ENCODE measurements at places on chromosomes 7 and 10.

DNA sequence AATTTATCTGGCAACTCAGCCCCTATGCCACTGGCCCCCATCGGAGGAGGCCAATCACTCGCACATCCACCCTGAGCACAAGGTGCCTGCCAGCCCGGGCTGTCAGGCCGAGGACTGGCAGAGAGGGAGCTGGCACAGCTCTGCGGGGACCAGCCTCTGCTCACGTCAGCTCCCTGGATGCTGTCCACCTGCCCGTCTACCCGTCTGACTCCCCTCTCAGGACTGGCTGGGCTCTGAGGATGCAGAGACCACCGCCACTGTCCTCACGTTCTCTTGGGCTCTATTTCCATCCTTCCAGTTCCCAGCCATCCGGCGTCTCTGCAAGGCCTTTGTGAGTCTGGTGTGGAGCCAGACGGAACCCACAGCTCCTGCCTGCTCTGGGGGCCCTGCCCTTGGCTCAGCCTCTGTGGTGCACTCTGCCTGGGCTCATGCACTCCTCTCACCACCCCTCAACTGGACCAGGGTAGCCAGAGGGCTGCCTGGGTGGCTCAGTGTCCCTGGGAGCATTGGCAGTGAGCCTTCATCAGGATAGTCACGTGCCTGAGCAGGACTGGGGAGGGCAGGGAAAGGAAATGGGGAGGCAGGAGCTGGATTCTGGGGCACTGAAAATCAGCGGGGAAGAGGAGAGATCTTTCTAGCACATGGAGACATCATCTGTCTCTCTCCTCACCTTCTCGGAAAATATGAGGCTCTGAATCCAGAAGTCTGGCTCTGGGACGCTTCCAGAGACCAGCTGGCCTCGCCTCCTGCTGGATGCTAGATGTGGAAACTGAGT is 38.0 kb upstream of the PCBD1 start:
- DNase-seq = no peak

DNA sequence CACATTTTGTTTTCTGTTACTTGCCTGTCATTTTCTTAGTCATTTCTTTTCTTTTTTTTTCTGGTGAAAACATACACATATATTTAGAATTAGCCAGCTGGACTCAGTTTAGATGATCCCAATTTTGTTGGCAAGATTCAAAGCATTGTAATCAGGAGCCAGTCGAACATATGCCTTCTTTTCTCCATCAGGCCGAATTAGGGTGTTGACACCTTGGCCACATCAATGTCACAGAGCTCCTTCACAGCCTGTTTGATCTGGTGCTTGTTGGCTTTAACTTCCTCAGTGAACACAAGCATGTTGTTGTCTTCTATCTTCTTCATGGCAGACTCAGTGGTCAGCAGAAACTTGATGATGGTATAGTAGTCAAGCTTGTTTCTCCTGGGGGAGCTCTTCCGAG is 32.6 kb downstream of the PHF14 start:
- DNase-seq = no peak

DNA sequence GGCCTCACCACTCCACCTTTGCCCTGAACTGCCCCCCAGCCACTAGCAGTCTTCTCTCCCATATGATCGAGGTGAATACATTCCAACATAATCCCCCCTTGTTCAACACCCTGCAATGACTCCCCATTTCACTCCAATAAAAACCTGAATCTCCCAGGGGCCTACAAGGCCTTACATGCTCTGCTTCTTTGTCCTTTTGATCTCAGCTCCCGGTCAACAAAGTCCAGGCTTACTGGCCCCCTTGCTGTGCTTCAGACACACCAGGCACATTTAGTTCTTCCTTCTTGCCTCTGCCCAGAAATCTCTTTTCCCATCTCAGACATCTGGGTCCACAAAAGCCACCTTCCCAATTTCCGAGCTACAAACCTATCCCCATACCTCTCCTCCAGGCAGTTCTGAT is 14.0 kb downstream of the MET start:
- no peak for DNase-seq

- DNase-seq = no peak
Observed at GRCh38 chr10:109956454-109957091, 33.3 kb upstream of the XPNPEP1 start.

DNA sequence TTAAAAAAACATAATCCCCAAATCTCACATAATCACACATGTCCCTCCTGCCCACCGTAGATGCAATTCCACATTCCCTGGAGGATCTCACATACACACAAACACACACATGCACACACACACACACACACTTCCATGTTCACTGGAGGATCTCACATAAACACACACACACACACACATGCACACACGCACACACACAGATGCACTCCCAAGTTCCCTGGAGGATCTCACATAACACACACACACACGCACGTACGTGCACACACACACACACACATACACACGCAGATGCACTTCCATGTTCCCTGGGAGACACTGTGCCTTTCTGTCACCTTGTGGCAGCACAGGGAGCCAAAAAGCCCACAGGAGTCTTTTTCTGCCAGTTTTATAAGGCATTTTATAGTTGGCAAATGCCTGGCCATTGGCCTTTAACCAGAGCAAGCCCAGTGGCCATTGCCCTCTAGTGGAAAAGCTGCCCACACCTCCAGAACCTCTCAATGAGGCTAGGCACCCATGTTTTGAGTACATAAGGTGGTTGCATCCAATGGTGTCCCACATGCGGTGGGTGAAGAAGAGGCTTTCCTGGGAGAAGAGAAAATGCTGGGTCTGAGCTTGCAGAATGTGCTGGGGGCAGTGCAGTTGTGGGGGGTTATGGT is 115.4 kb upstream of the ACBD5 start:
- DNase-seq = no peak

- DNase-seq = no peak
Observed at GRCh38 chr7:139650429-139651100, 127.1 kb downstream of the CLEC2L start.

DNA sequence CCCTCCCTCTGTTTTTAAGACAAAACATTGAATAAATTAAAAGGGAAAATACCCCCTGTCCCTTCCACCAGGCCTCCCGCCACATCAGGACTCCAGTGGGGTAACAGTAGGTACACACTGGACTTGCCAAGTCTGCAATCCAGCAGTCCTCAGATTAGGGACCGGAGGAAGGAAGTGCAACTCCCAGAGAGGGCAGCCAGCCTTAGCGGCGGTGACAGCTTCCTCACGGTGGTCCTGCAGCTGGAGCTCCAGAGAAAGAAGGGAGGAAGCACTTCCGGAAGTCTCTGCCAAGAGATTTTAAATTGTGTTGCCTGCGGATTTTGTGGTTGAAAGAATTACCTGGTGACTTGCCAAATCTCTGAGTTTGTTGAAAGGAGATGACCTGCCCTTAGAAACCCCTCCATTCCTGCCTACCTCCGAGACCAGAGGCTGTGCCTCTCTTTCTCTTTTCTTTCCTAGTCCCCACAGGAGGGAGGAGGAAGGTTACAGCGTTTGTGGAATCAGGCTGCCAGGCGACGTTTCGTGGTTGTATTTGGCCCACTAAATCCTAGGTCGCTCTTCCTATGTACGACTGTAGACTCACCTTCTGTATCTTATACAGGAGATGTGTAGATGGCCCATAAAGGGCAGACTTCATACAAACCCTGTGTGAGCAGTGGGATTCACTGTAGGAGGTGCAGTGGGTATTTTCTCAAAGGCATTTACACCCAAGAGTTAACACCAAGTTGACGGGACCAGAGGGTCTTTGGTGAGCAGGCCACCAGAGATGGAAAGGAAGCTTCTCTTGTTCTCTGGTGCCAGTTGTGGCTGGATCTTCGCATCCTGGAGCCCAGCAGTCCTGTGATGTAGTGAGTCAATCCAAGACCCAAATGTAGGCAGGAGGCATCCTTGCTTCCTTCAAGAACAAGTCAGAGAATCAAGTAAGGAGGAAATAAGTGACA is 77.9 kb downstream of the INSIG1 start:
- no peak for DNase-seq

Data from stimulated activated CD8-positive, alpha-beta memory T cell treated with anti-CD3 and anti-CD28 coated beads, Interleukin-7, amount 100 ng/mL, for 1 hour (primary cell).